Activated CD4-positive, alpha-beta T cell treated with anti-CD3 and anti-CD28 coated beads, Interleukin-2, amount 10 ng/mL, durations not matched to agents 7 days and 5 days (primary cell): ENCODE measurements at places on chromosomes 1 and 21.

- DNase-seq, result no peak
These were observed 257.5 kb downstream of the LRRC40 start for GRCh38 chr1:69947837-69948236.

DNA sequence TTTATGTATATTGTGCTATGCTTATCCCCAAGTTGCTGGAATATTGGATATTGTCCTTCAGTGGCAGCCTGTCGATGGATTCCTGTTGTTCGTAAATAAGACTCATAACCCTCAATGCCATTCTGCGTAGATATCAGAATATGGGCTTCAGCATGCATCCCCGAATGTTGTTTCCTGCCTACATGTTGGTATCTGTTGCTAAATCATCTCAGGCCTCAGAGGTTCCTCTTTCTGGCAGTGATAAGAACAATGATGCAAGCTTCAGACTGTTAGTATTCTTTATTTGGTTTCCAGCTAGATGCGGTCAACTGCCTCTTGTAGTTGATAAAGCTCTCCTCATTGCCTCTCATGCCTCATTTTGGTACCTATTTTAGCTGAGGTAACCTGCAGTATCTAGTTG, 2082.6 kb downstream of the MRPL39 start:
- no peak for DNase-seq

DNA sequence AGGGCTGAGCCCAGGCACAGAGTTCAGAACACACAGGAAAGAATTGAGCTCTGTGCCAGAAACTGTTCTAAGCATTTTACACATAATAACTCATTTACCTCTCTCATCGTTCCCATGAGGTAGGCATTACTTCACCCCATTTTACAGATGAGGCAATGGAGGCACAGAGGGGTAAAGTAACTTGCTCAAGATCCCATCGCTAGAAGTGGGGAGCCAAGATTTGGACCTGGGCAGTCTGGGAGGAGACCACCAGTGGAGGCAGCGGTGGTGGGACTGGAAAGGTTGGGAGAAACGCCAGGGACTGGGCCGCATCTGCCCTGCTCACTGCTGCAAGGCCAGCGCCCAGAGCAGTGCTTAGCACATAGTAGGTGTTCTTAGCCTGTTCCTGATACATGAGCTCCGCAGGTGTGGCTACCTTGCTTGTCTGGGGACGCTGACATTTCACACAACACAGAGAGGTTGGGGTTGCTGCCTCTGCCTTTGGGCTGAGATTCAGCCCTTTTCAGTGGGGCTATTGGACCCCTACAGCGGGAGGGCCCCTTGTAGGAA, 27.8 kb upstream of the EPS8L3 start:
- DNase-seq, result no peak

DNA sequence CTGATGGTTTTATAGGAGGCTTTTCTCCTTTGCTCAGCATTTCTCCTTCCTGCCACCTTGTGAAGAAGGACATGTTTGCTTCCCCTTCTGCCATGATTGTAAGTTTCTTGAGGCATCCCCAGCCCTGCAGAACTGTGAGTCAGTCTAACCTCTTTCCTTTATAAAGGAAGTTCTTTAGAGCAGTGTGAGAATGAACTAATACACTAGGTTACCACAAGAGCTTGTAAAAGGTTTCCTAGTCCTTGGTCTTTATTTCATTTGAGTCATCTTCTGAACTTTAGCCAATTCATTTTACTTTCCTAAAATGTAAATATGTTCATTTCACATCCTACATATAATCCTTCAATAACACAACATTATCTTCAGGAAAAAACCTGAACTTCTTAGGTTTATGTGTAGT, 365.3 kb downstream of the HHIPL2 start:
- DNase-seq, result no peak

DNA sequence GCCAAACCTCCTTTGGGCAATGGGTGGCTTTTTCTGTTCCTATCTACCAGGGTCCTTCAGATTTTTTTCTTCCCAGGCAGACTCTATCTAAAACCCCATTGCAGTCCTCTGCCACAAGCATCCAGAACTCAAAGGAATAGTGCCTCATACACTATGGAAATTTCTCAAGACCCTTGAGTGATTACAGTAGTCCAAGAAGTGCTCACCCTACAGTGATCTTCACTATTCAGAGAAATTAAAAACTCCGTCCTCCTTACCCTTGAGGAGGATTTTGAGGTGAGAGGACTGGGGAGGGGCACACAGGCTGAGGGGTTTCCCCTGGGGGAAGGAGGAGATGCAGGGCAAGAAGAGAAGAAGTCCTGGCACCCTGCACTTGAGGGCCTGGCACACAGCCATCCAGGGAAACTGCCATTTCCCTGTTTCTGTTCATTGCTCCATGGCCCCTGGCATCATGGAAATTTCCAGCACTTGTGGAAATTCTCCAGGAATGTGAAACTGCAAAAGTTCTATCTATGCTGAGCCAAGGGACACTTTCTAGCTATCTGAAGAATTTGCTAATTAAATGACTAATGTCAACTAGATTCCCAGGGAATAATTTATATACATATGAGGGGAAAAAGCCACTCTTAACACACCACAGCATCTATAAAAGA, 102.5 kb upstream of the ATP1B1 start:
- no peak for DNase-seq

DNA sequence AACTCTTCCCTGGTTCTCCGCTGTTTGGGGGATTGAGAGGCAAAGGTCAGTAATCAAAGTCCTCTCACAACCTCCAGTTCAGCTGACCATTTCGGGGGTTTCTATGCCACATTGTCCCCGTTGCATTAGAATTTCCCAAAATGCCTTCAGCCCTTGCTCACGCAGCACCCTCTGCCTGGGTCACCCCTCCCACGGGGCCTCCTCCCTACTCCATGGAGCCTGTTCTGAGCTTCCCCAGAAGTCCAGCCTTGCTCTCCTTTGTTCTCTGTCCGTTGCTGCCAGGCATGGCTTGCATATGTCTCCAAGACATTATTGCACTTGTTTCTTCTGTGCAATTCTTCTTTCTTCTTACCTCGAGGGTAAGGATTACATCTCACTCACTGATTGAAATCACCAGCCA, 16.5 kb downstream of the DMRTB1 start:
- DNase-seq, result no peak

- no peak for DNase-seq
These were observed 177.3 kb downstream of the KCTD3 start for GRCh38 chr1:215744419-215744818.

- no peak for DNase-seq
These were observed 73.6 kb downstream of the TBX15 start for GRCh38 chr1:118914379-118915161.

- no peak for DNase-seq
These were observed 44.4 kb downstream of the CACHD1 start for GRCh38 chr1:64514197-64514765.

DNA sequence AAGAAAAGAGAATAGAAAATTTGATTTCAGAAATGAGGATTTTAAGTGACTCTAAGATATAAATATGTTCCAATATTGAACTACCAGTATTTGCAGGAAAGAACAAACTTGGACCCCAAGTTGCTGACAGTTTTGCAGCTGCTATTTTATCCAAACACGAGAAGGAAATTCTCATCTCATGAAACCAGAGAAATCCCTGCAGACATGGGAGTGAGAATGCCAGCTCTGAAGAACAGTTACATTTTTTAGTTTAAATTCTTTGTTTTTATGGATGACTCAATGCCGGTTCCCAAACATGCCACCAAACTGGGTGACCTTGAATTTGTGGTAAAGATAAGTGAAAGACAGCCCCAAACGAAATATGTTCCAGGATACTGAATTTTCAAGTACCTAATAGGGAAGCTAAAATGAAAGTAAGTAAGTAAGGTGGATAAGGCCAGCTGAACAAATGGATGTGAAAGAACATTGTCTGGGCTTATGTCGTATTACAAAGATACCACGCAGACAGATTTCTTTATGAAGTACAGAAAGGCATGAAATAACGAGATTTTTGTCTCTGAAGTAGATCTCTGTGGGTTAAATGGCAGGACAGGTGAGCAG, 19.9 kb downstream of the TLR5 start:
- DNase-seq, result no peak

DNA sequence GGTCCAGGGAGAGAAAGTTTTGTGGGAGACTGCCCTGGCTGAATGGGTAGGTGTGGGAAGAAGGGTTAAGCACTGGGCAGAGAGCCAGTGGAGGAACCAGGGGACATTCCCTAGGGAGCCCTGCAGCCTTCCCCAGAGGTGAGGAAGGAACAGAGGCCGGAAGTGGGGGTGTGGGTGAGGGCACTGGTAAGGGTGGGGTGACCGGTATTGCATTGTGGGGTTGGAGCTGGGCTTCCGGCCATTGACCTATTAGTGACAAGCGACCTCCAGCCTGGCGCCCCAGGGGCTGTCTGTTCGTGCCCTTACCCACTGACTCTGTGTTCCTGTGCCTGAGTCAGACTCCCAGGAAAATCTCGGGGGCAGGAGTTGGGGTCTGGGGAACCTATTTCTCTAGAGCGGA, 3.5 kb upstream of the TSPAN1 start:
- DNase-seq, result no peak

DNA sequence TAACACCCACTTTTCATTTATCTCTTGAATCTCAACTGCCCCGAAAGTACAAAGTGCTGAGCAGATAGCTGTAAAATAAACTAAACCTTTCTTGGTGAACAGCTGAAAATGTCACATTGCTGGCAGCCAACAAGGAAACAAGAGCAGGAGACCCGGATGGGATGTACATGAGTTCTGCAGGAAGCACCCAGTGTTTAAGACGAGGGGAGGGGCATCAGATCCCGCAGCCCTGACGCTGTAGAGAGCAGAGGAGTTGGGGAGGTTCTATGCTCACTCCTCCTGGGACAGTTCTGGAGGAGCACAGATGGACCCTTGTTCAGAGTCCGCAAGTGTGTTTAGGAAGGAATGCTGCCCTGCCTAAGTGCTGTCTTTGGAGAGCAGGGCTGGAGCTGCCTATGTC, 32.0 kb upstream of the EPHA8 start:
- no peak for DNase-seq

- no peak for DNase-seq
These were observed 83.6 kb downstream of the CLIC4 start for GRCh38 chr1:24828887-24829192.

DNA sequence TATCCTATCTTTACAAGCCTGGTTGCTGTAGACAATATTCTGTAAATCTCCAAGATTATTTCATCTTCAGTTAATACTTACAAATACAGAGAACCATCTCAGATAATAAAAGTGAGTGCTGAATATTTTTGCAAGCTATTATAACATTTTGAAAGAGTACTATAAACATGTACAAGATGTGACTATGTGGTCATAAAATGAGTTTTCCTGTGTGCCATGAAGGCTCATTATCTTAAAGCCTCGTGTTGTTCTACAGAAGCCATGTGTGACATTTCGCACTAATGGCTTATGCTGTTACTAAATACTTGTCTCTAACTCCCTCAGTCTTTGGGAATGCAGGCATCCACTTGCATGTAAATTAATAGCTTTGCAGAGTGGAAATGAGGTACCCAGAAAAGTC, 48.3 kb downstream of the SAMSN1 start:
- DNase-seq, result no peak

GRCh38 chr1:208581667-208582066, 337.5 kb upstream of the PLXNA2 start:
- no peak for DNase-seq

- DNase-seq, result no peak
These were observed 20.7 kb downstream of the BACE2 start for GRCh38 chr21:41188486-41189149.

DNA sequence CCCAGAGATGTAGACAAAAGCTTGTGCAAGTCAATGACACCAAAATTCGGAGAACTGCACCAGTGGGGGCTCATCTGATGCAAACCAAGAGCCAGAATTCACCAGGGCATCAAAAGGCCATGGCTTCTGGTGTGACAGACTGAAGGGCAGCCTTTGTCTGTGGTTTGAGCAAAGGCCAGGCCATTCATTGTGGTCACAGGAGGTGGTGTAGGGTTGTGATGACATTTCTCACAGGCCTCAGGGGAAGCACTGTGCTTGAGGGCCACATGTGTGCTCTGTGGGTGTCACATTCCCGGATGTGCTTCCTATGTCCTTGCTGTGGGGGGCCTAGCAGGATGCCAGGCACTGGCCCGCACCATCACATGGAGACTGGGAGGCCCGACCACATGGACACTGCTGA, 22.5 kb upstream of the KCNE1 start:
- no peak for DNase-seq

DNA sequence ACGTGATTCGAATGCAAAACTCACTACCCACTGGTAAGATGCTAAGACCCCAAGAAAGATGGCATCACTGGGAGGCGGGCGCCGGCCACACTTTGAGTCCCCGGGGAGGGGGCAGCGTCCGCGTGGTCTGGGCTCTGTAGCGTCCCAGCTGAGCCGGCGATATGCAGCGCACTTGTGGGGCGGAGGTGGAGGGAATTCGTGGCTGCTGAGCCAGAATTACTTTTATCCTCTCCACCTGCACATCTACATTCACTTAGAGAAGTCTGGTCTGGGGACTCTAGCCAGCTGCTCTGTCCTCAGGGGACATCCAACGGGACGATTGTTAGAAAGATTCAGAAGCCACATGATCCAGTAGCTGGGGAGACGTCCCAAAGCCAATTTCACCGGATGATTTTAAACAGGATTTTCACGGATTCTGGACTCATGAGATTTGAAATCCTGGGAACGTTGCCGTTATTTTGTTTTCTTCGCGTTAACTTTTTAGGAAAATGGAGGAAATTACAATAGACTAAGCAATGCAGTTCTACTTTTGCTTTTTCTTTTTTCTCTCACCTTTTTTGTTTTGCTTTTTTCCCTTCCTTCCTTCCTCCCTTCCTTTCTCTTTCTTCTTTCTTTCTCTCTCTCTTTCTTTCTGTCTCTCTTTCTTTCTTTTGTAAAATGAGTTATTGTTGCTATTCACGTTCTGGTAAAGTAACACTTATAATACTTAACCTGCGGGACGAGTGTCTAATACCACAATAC, 1.3 kb downstream of the JAM2 start:
- DNase-seq, result no peak

GRCh38 chr1:225451340-225451739, 23.5 kb upstream of the LBR start:
- DNase-seq, result no peak

- no peak for DNase-seq
These were observed 603.3 kb downstream of the PTPRC start for GRCh38 chr1:199242147-199242546.

DNA sequence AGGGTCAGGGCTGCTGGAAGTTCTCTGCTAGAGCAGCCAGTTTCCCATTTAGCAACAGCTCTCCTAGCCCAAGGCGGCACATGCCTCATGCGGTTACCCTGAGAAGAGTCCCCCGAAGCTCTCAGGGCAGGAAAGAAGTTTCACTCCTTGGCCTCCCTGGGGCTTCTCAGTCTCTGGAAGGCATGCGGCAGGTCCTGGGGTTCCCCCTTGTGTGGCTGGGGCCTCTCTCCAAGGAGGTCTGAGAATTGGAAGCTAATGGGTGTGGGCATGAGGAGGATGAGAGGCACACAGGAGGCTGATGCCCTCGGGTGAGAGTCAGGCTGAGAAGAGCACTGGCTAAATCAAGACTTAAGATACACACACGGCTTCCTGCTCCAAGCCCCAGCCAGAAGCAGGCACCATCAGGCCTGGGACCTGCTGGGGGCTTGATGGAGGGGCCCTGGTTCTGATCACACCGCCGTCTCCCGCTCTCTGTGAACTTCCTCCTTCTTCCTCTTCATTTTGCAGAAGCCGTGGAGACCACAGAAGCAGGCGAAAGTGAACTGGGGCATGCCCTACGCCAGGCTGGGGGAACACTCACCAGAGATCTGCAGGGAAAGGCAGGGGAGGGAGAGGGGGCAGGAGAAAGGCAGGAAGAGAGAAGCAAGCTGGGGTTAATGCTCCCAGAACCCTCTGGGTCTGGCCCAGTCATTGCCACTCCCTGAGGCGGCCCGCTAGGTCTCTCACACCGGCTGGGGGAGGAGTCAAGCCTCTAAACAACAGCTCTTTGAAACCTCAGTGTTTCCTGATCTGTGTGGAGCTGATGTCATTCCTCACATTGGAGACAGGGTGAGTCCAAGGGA, 15.1 kb downstream of the BLACAT1 start:
- DNase-seq, result peak; percentile 86

- no peak for DNase-seq
These were observed 84.3 kb upstream of the L1TD1 start for GRCh38 chr1:62110198-62110817.
